ENCODE measurements at places on chromosomes 2 and 18.

DNA sequence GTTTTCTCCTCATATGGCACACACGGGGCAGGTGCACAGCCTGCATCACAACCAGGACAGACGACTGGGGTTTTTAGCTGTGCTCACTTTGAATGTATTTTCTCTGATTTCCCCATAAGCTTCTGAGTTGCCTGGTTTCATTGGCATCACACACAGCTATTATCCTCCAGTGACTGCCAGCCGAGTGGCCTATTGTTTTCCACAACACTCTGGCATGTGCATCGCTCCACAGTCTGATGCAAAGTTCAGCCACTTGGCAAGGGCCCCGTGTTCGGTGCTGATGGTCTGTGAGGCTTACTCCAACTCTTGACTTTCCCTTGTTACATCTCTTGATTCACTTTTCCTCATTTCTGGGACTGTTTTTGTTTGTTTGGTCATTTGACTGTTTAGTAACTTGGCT lies 593.1 kb downstream of the CBLN2 start:
- DNase-seq = no peak

- DNase-seq = no peak
Measured at GRCh38 chr2:161905389-161906046, 168.5 kb downstream of the DPP4 start.

- DNase-seq = no peak
Measured at GRCh38 chr18:69469444-69469919, 68.8 kb downstream of the DOK6 start.

GRCh38 chr2:234406085-234406484 lies 90.8 kb downstream of the ARL4C start:
- DNase-seq = no peak

DNA sequence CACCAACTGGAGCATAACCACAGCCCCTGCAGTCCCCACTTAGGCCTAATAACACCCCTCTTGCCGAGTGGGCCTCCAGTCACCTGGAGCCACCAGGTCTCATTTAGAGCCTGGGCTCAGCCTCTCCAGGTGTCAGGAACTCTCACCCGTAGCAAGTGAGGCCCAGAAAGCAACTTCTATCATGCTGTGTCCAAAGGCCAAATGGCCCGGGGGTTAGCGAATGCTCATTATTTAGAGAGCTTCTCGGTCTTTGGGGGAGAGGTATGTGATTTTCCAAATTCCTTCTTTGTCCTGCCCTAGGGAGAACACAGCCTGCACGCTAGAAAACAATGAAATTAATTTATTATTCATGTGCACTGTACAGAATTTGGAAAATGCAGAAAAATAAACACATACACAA lies 109.9 kb upstream of the PTPRM start:
- DNase-seq = no peak

GRCh38 chr2:173715441-173715840 lies 249.7 kb downstream of the SP3 start:
- no peak for DNase-seq

DNA sequence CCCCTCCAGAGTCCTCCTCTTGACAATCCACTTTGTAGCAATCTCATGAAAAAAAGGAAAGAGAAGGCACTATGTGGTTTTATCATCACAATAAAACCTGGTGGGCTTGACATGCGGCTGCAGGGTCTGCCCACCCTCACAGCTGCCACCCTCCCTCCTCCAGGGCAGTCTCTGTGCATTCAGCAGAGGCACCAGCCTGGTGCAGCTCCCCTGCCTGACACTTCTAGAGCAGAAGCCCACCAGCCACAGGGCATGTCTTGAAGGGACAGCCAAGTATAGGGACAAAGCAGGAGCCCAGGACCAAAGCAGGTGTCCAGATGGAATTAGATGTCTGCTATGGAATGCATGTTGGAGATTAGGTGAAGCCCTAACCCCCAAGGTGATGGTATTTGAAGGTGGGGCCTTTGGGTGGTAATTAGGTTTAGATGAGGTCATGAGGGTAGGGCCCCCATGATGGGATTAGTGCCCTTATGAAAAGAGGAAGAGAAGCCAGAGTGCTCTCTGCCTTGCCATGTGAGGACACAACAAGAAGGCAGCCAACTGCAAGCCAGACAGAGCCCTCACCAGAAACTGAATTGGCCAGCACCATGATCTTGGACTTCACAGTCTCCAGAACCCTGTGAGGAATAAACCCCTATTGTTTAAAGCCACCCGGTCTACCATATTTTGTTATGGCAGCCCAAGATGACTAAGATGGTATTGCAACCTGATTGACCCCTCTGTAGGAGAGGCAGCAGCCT lies 86.9 kb downstream of the MCFD2 start:
- DNase-seq = no peak

DNA sequence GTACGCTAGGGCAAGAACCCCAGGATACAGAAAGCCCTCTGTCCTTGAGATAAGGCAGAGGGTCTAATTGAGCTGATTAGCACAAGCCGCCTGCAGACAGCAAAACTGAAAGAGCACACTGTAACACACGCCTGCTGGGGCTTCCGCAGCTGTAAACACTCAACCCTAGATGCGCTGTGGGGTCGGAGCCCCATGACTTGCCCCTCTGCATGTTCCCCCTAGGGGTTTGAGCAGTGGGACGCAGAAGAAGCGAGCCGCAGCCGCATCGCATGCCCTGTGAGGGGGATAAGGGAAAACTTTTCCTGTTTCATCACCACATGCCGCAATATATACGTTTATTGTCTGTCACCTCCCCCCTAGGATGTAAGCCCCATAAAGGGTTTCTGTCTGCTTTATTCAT lies 384.6 kb downstream of the PLCL1 start:
- no peak for DNase-seq

DNA sequence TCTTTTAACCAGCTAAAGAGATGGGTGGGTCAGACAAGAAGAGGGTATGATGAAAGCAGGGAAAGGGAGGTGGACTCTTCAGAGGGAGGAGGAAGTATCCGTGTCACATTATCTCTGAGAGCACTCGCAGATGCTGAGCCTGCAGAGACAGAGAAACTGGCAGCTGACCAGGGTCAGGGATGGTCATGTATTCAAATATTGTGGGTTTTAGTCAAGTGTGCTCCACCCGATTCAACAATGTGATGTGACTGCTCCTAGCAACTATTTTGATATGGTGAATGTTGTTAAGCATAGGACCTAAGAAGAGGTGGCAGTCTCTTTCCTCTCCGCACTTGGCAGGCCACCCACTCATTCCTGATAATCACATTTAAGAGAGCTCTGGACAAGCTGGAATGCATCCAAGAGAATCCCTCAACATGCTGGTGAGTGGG lies 1.3 kb upstream of the CLIP4 start:
- peak; percentile 74 for DNase-seq

DNA sequence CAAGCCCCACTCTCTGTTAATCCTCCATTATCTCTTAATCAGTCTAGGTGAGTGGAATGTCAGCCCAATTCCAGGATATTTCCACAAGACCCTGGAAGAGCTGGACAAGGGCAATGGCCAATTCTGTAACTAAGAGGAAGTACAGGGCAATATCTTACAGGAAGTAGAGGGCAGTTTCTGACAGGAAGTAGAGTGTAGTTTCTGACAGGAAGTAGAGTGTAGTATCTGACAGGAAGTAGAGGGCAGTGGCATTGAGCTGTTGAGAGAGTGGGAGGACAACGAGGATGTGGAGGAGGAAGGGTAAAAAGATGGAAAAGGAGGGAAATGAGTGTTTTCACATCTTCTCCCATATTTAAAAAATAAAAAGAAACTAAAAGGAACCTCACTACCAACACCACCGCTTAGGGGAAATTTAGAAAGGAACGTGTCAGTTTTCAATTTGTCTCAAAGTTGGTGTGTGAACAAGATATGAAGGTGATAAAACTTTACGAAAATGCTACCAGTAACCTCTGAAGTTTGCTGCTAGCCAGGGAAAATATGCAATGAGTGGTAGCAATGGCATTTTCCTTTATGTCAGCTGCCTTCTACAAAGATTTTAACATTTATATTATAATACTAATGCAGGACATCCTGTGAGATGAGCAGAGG lies 430.9 kb upstream of the HNRNPA3 start:
- no peak for DNase-seq

- no peak for DNase-seq
Measured at GRCh38 chr18:61031626-61032025, 301.6 kb upstream of the CDH20 start.

GRCh38 chr2:202750763-202751427 lies 116.1 kb downstream of the FAM117B start:
- DNase-seq = no peak

DNA sequence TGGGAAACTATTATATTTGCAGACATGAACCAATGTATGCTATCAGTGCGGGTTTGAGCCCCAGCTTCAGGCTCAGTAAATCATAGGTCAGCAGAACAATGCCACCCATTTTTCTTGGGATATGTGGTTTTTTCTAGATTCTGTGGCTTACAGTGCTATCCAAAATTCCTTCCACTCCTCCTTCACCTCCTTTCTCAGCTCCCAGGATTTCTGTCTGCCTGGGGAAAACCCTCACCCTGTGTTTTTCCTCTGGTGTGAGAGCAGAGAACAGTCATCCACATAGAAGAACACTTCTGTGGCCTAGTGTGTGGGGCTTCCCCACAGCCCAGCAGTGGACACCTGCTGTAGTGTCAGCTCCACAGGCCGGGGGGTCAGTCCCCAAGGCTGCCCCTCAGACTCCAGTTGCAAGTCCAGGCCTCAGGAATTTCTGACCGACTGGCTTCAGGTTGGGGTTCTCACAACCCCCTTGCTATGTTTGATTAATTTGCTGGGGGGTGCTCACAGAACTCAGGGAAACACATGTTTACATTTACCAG lies 238.2 kb downstream of the LDLRAD4 start:
- no peak for DNase-seq

GRCh38 chr2:158973116-158973956 lies 4.9 kb downstream of the TANC1 start:
- DNase-seq = no peak

- DNase-seq = no peak
Measured at GRCh38 chr2:119748135-119748534, 11.6 kb upstream of the PTPN4 start.

DNA sequence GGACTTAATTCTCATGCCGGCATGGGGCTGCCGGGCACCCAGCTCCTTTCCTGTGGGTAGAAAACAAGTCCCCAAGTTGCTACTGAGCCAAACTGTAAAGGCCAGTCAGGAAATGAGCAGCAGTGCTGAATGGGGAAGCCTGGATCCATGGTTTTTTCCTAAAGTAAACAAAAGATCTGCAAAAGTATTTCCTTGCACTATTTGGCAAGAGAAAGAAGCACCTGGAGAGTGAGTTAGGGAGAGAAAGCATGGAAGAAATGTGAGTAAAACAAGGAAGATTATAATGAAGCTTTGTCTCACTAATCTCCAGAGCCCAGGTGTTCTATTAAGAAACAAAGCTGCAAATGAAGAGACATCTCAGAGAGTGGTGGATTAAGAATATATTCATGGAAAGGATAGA lies 117.6 kb downstream of the METTL8 start:
- DNase-seq = no peak

GRCh38 chr2:127357591-127357990 lies 30.2 kb downstream of the MAP3K2 start:
- DNase-seq = no peak

DNA sequence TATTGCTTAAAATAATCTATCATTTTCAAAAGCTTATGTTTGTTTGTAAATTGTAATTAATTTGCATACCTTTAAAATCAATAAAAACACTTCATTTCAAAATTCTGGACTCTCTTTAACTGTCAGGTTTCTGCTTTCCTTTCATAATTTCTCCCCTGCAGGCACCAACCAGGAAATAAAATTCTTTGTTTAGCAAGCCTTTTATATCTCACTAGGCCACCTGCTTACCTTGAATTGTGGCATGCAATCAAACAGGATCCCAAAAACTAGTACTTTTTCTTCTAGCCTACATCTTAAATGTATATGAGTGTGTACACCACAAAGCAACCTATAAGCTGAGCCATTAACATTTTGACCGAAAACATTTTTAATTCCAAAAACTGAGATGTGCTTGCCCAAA lies 233.1 kb downstream of the NR4A2 start:
- DNase-seq = no peak

DNA sequence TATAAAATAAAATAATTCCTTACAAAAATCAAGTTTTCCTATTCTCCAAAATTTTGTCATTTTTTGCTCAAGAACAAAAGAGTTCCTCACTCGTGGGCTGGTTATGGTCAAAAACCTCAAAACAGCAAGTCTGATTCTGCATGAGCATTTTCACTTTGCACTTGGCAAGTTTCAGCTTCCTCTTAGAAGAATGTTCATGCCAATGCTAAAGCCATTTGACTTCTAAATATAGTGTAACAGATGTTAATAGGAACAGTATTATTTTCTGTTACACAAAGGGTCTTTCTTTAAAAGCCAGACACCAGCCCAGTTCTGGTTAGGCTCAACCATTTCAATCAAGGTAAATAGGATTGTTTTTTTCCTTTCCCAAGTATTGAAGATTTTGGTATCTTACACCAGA lies 261.3 kb upstream of the CCDC68 start:
- no peak for DNase-seq

- DNase-seq = no peak
Measured at GRCh38 chr2:86671337-86671981, 47.8 kb upstream of the RNF103 start.

DNA sequence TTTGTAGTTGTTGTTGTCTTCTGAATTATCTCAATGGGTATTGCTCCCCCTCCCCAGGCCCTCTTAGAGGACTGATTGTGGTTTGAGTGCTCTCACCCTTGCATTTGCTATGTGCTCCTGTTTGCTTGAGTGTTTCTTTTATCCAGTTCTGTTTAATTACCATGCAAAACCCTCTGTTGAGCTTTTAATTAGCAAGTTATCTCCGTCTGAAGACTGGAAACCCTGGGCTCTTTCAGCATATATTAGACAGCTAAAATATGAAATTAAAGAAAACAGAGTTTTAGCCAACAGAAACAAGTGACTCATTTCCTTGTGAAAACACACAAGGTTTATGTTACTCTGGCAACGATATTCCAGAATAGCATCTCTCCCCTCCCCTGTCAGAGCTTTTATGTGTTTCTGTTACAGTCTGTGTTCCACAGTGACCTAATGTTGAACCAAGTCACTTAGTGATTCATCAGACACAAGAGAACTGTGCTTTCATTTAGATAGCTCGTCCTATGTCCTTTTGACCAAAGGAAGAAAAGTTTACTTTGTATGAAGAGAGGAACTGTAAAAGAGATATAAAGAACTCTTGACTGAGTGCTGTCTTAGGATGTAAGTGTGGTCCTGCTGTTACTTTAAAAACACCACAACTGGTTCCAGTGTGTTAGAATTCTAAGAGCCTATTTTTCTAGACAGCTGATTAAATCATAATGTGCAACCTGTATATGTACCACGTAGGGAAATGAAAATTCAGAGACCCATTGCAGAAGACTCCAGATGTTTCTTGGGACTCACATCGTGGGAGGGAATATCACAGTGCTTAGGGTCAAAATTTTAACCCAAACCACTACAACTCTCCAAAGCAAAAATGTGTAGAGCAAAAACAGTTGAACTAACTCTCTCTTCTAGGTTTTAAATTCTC lies 172.8 kb upstream of the RBMS1 start:
- no peak for DNase-seq

Measured in left cardiac atrium (tissue), 4 donors.